ENCODE measurements at places on chromosomes 4 and X.

DNA sequence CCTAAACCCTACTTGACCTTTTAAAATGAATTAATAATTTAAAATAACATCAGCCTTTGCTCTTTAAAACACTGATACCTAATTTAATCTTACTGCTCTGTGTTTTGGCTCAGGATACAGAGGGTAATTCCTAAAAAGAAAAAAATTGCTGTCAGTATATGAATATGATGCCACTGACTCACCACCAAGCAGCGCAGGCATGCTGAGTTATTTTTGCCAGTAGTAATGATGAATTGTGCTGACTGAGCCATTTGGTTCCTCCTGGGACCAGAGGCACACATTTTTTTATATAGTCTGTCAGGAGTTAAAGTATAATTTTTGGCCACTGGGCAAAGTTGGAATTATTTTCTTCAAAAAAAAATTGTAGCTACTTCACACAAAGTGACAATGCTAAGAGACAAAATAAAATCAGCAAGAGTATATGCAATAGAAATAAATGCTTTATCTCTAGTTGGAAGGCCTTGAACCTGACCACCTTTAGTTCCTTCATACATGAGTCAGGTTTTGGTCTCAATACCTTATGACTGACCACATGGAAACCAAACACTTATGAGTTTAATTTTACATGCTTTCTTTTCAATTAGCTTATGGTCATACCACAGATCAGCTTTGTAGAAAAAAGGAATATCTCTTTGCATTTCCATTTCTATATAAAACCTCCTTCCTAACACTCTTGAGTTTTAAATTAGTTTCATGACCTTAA is 115.1 kb downstream of the PPP3CA start:
- no peak for DNase-seq

DNA sequence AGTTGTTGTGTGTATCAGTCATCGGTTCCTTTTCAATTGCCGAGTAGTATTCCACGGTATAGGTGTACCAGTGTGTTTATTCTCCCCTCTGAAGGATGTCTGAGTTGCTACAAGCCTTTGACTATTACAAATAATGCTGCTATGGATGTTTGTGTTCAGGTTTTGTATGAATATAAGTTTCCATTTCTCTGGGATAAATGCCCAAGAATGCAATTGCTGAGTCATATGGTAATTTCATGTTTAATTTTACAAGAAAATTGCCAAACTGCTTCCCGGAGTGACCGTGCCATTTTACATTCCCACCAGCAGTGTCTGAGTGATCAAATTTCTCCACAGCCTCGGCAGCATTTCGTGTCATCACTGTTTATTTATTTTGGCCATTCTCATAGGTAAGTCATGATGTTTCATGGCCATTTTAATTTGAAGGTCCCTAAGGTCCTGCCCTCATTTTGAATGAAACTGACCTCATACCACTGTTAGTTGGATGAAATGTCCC is 73.9 kb downstream of the IRF2 start:
- no peak for DNase-seq

DNA sequence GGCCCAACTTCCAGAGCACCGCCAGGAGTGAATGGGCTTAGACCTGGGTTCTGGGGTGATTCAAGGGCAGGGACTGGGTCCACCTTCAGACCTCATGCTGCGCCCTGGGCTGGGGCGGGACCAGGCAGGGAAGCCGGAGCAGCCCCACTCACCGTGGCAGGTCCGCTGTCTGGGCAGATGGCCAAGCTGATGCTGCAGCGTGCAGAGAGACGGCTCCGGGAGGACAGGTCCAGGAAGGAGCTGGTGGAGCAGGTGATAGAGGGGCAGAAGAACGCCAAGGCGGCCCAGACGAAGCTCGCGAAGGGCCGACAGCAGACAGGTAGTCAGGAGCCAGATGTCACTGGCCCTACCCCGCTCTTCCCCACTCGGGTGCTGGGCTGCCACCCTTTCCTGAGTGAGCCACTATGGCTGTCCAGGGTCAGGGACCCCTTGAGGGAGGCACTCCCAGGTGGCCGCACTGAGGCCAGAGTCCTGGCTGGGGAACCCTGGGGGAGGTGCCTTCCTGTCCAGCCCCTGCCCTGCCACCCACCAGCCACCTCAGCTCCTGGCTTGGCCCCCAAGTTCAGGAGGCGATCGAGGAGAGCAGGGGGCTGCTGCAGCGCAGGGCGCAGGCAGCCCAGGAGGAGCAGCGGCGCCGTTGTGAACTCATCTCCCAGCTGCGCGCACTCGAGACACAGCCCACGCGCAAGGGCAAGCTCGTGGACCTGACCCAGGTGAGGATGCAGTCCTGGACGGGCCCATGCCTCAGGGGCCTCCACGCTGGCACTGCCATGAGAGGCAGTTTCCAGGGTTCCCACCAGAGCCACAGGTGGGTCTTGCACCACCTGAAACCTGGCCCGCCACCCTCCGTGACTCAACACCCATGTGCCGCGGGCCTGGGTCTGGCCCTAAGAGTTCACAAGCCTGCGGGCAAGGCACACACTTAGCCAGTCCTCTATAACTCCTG is 10.1 kb upstream of the RNF4 start:
- no peak for DNase-seq

DNA sequence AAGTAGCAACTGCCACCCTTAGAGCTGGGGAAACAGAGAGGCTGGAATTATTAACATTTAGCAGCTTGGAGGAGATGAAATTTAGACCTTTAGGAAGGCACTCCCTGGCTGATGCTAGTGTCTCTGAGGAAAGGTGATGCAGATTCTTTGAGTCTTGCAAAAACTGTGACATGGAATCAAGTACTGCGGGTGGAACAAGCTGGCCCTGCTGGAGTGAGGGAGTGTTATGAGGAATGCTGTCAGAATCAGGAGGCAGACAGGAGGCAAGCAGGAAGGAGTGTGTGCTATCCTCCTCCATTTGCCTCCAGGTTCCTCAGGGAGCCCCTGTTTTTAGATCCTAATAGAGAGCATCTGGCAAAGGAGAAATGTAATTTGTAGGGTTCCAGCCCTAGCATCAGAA is 391.7 kb upstream of the PITX2 start:
- no peak for DNase-seq

GRCh38 chr4:84967243-84967690 is 777 bp upstream of the WDFY3 start:
- no peak for DNase-seq

DNA sequence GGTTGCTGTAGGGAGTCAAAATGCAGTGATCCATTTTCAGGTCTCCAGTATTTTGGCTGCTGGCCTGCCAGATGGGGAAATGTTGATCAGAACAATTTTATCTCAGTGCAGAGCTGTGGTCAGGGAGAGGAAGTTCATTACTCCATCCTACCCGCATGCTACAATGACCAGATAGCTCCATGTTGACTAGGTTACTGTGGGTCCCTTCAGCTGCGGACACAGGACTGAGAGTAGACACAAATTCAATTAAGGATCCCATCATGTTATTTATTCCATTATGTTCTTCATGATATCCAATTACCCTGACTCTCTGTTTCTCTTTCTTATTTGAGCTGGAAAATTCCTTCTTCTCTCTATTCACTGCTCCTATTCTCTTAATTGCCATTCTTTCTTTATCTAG is 16.3 kb downstream of the SYNPO2 start:
- no peak for DNase-seq

- no peak for DNase-seq
Measured at GRCh38 chr4:6506616-6507140, 34.3 kb upstream of the PPP2R2C start.

DNA sequence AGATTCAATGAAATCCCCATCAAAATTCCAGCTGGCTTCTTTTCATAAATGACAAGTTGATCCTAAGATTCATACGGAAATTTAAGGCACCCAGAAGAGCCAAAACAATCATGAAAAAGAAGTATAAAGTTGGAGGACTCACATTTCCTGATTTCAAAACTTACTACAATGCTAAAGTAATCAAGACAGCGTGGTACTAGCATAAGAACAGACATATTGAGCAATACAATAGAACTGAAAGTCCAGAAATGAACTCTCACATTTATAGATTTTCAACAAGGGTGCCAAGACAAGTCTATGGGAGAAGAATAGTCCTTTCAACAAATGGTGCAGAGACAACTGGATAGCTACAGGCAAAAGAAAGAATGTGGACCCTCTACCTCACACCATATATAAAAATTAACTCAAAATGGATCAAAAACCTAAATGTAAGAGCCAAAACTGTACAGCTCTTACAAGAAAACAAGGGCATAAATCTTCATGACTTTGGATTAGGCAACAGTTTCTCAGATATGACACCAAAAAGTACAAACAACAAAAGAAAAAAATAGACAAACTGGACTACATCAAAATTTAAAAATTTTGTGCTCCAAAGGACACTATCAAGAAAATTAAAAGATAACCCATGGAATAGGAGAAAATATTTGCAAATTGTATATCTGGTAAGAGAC is 28.5 kb downstream of the SASH3 start:
- DNase-seq, result no peak

- no peak for DNase-seq
Measured at GRCh38 chrX:123361371-123361770, 177.3 kb downstream of the GRIA3 start.

DNA sequence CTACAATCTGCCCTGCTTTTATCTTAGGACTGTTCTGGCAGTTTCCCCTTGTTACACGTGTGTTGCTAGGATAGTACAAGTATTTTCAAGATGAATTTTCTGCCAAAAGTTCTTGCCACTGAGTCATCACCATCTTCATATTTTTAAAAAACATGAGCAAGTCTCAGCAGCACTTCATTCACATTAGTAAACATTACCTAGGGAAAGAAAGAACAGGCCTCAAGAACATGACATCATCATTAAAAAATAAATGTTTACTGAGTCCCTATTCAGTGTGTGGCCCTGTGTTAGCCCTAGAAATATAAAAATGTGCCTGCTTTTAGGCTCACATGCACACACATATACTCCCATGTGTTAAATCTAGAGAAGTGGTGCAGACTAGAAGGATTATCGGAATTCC is 18.7 kb upstream of the GPC3 start:
- no peak for DNase-seq

DNA sequence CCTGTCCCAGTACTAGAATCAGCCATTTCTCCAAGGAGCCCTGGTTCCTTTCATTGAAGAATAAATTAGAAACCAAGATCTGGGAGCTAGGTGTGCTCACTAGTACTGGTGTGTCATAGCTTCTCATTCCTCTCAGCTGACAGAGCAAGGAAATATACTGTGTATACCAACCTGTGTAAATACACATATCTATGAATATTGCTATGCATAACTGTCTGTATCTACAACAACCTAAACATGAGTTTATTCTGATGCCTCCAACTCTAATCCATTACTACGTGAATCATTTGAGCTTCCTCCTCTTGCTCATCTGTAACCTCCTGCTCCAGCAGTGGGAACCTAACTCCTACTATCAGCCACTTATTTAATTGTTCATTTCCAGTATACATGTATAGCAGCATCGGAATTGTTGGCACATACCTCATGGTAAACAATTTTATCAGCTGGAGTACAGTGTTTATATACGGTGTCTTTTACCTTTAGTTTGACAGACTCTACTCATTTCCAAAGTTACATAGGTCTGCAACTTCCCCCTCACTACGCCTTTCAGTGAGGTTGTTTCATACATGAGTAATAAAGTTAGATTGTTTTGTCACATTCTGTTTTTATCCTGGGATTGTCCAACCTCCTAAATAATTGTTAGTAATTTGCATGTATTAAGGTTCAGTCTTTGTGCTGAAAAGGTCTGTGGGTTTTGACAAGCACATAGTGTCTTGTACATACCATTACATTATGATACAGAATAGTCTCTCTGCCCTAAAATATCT is 7.1 kb upstream of the SCRG1 start:
- no peak for DNase-seq

DNA sequence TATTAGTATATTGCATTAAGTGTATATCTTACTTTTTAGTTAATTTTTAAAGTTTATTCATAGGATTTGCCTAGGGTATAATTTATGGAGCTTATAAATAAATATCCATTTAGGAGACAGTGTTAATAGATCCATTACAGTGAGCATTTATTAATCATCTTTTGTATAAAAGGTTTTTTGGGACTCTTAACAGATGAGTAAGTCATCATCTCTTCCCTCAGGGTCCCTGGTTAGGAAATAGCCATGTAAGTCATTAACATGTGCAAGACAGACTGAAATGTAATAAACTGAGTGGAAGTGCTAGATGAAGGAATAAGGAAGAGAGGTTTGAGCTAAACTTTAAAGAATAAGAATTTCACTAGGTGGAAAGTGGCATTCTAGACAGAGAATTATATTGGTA is 69.2 kb downstream of the PAQR3 start:
- DNase-seq, result no peak

GRCh38 chr4:60173103-60173502 is 1027.0 kb upstream of the ADGRL3 start:
- no peak for DNase-seq

GRCh38 chr4:78308517-78308916 is 243.1 kb upstream of the ANXA3 start:
- DNase-seq, result no peak

GRCh38 chr4:14749910-14750309 is 252.4 kb upstream of the CPEB2 start:
- DNase-seq, result no peak

DNA sequence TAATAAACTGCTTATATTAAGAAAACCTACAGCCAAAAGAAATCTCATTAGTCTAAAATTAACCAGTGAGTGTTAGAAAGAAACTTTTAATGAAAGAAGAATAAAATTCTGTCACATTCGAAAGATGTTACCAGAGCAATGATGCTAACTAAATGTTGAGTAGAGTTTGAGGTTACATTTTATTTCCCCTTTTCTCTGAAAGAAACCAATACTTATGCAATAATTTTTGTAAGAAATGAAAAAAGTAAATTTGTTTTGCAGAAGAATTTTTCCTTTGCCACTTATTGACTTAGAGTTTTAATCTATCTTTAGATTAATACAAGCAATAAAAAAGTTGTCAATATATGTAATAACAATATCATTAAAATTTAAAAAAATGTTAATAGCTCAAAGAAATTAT is 574.0 kb upstream of the GALNTL6 start:
- DNase-seq, result no peak

DNA sequence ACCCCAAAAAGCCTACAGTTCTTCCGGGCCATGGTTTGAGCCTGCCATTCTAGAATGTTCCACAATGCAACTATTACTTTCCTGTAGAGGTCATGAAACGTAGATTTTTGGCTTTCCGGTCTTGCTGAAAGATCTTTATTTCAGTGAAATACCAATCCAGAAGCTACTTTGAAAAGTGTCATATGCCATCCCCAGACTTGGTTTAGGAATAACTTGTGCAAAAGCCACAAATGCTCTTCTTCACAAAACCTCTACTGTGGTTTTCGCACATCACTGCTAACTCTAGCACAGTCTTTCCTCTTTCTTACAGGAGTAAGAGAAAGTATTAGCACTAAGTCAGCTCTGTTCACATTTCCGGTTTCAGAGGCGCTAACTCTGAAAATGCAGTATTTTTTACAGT is 12.7 kb upstream of the CD40LG start:
- DNase-seq, result no peak

DNA sequence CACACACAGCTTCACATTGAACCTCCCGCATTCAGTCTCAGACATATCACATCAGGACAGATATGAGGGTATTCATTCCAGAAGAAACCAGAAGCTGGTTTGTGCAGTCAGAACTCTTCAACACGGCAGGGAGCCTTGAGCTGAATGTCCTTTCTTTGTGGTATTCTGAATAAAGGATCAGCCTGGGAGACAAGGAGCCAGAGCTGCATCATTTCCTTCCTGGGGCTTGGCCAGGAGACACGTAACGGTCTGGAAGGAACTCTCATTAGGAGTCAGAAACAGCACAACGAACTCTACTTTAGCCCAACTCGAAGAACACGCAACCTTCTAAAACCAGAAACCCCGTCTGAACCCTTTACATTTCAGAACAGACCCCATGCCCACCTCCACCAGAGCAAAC is 46.4 kb downstream of the KDR start:
- no peak for DNase-seq

Data from effector memory CD4-positive, alpha-beta T cell (primary cell).